ENCODE measurements at places on chromosomes 4 and X. TPM values are rescaled to one million over a fixed set of nuclear protein-coding genes. Genes with fewer than 3 reads are reported as not detected.

- H3K36me3 ChIP-seq, result no peaks in the 10 kb centered on the region
- H3K27me3 ChIP-seq, result no peaks in the 10 kb centered on the region
- no peak for DNase-seq
- no peak overlapping the region for H3K4me3 ChIP-seq
- H3K27ac ChIP-seq, result no peak overlapping the region
- no peaks in the 10 kb centered on the region for H3K4me1 ChIP-seq
These were observed 39.0 kb downstream of the GABRA3 start for GRCh38 chrX:152412105-152412504.

DNA sequence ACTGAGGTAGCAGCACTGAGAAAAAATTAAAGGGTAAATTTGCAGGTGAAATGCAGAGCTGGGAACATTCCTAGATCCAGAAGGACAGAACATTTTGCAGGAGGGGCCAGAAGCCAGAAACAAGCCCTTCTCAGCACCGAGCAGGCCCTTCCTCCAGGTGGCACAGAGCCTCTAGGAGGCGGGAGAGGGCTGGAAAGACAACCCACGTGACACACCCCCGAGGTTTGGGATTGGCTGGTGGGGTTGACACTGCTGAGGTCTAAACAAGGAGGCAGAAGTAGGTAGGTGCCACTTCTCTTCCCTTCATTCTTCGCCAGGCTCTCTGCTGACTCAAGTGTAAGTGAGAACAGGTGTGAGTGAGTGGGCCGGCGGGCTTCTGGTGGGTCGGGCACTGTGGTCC, at the start of gene PAGE4:
TSS of gene PAGE4 (plus strand) at position 288 of the 400 bp plus-strand sequence. CDS start 1,126 bp downstream, outside the sequence.
- H3K4me1 ChIP-seq, result no peaks in the 10 kb centered on the region
- H3K4me3 ChIP-seq, result no peak within 1 kb of the TSS
- DNase-seq, result no peak
- H3K27me3 ChIP-seq, result peaks cover 11% of the 10 kb centered on the region
- H3K27ac ChIP-seq, result no peak within 1 kb of the TSS
- no peaks in the 10 kb centered on the region for H3K36me3 ChIP-seq

HAND2 gene
- total RNA-seq, result 0.34 TPM

DNA sequence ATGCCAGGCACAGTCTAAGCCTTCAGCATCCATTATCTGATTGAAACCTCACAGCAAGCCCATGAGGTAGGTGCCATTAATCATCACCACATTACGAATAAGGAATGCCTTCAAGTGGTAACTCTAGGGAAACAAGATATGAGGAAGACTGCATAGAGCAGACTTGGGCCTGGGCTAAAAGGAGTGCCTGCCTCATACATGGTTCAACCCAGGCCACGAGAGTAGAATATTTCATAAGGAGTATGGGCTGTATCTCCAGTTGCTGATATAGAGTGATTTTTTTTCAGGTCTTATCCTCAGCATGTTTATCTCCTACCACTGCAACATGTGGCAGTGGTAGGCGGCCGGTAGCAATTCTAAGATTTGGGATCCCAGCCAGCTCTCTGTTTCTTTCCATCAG, 51.7 kb downstream of the ATP11C start:
- no peak overlapping the region for H3K4me3 ChIP-seq
- no peak for DNase-seq
- no peaks in the 10 kb centered on the region for H3K4me1 ChIP-seq
- no peaks in the 10 kb centered on the region for H3K27me3 ChIP-seq
- no peak overlapping the region for H3K27ac ChIP-seq

- H3K4me1 ChIP-seq, result no peaks in the 10 kb centered on the region
- no peaks in the 10 kb centered on the region for H3K36me3 ChIP-seq
- no peak for DNase-seq
- no peak overlapping the region for H3K4me3 ChIP-seq
These were observed 430.6 kb downstream of the DTHD1 start for GRCh38 chr4:36712013-36712412.

DNA sequence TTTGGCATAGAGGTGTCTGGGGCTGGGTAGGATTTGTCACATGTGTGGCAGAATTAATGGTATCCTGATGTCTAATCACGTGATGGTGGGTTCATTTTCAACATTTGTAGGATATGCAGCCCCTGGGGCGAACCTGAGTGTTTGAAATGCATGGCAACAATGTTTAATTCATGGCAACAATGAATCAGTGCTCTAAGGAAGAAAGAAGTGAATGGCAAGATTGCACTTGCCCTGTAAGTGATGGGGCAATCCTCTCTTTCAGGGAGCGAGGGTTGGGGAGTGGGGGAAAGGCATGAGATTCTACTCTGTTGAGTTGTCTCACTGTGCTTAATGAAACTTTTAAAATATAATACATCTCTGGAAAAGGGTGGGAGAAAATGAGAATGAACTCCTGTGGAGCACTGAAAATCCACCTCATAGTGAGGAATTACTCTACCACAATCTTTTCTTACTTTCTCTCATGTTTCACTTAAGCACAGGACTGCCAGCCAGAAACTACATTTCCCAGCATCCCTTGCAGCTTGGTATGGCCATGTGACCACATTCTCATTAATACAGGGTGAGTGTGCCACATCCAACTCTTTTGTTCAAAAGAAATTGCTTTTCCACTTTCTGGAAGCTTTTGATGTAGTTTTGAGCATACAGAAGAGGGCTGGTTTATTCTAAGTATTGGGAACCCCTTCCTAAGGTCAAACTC, 64.0 kb upstream of the PGM2 start:
- H3K27me3 ChIP-seq, result no peaks in the 10 kb centered on the region
- no peaks in the 10 kb centered on the region for H3K4me1 ChIP-seq
- no peak overlapping the region for H3K4me3 ChIP-seq
- H3K36me3 ChIP-seq, result no peaks in the 10 kb centered on the region
